A549 treated with ZK216348 at 1 μM for 4 hours (cell line): ENCODE measurements at places on chromosomes 3 and 15. TPM values are rescaled to one million over a fixed set of nuclear protein-coding genes. Genes with fewer than 3 reads are reported as not detected.

VWA5B2 gene
- total RNA-seq: 0.29 to 0.46 TPM (median 0.38 TPM) in 5 replicates

FBN1 gene
- 6.5 to 7.1 TPM (median 7.0 TPM) in 5 replicates for total RNA-seq

C2CD4A gene
- 0.09 to 0.18 TPM (median 0.15 TPM) in 4 of 5 replicates, not detected in the other for total RNA-seq

EIF4E3 gene
- 2.8 to 4.4 TPM (median 3.7 TPM) in 5 replicates for total RNA-seq

CHRFAM7A gene
- 4.7 to 7.8 TPM (median 6.7 TPM) in 5 replicates for total RNA-seq
